Effector CD4-positive, alpha-beta T cell (primary cell): ENCODE measurements at places on chromosomes 13 and 19.

GRCh38 chr13:51942189-51942588 is 69.1 kb downstream of the ATP7B start:
- DNase-seq: no peak

DNA sequence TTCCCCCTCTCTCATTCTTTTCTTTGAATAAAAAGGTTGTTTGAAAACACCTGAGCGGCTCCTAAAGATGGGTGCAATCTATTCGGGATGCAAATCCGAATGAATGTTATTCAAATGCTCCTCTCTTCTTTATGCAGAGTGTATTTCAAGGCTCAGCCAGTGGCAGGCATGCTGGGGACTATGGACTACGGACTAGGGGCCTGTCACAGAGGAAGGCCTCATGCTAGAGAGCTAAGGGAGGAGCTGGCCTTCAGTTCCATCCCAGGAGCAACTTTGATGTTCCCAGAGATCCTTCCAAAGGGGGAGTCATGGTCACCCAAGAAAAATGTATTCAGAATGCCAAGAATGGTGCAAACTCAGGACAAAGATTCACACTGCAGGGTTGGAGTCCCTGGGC is 9.3 kb downstream of the ALOX5AP start:
- no peak for DNase-seq

DNA sequence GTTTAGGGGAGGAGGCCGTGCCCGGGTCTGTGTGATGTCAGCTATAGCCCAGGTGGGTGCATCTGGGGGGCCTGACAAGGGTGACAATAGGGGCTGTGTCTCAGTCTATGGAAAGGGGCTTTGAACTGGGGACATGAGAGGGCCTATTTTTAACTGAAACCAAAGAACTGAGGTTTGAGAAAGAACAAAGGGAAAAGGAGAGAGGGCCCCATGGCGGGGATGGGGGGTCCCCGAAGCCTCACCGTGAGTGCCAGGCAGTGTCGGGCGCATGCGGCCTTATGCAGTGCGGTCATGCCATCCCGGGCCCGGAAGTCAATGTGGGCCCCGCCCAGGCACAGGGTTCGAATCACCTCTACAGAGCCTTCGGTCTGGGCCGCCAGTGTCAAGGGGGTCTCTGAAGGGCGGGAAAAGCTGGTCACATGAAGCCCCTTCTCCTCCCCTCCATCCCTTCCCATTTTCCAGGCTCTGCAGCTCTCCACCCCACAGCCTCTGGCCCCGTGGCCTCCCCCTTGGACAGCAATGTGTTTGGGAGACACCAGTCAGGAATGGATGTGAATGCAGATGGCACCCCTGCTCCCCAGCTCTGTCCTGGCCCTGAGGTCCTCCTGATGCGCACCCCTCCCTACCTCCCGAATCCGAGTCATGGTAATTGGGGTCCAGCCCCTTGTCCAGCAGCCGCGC is 5.9 kb downstream of the SHANK1 start:
- no peak for DNase-seq

DNA sequence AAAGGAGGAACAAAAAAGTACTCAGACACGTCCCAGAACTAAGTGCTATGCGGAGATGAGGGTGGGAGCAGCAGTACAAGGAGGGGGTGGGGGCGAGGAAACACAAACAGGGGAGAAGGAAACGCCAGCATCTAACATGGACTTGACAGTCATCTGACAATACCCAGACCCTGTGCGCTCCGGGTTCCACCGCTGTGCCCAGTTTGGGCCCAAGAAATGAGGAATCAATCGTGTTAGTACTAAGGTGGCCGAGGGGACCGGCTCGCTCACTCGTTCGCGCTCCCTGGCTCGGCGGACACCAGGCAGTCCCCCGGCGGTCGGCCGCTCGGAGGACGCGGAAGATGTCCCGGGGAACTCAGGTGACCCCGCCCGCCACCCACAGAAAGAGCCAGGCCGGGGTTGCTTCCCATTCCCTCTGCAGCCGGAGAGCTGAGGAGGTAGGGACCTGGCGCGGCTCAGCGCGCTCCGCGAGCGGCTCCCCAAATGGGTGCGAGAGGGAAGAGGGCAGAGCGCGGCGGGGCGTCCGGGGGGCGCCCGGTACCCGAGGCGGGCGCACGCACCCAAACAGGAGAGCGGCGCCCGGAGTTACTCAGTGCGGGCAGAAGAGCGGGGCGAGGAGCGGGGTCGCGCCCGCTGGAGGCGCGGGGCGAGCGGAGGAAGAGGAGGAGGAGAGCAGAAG is 616 bp downstream of the TSHZ3 start:
- DNase-seq: no peak

DNA sequence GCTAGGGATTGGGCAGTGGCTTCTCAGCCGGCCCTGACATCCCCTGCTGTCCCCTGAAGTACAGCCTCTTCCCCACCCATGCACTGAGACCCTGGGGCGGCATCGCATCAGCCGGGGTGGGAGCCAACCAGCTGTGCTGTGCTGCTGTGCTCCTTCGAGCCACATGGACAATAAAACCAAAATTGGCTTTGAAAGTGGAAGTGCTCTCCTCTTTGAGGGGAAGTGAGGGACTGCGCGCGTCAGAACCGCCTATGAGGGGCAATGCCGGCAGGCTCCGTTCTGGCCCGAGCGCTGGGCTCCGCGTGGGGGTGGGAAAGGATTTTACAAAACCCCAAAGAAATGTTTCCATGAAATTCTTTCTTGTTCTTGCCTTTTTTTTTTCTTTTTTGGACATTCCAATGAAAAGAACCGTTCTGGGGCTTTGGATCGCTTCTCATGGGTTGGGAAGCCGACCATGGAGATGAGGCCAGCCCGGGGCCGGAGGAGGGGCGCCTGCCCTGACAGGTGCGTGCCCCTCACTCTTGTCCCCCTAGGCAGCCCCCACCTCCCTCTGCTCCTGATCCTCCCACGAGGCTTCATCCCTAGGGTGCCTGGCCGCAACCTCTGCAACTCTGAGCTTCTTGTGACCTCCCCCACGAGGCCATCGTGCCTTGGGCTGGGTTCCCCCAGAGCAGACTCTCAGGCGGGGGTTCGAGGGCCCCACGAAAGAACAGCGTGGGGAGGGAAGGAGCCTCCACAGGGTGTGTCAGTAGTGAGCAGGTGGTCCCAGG is 22.6 kb downstream of the KLHL26 start:
- no peak for DNase-seq

DNA sequence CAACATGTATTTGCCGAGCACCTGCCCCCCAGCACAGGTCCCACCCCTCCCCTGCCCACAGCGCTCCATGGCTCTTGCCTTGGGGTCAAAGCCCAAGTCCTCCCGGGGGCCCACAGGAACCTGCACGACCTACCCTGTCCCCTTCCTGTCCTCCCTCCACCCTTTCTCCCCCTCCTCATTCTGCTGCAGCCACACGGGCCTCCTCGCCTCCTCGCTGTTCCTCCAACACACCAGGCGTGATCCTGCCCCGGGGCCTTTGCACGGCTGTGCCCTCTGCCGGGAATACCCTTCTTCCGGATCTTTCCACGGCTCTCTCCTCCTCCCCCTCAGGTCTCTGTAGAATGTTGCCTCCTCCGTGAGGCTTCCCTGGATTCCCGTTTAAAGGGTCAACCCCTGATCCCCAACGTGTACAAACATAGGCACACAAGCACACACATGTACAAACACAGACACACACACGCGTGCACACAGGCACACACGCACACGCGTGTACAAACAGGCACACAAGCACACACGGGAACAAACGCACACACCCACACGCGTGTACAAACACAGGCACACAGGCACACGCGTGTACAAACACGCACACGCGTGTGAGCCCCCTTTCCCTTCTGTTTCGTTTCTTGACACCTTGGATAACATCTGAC is 2.8 kb downstream of the MADCAM1 start:
- no peak for DNase-seq
